ENCODE measurements at places on chromosomes 1 and 21. TPM values are rescaled to one million over a fixed set of nuclear protein-coding genes. Genes with fewer than 3 reads are reported as not detected.

The VHLL gene
- total RNA-seq = not detected

- H3K27ac ChIP-seq = no peak overlapping the region
- no peaks in the 10 kb centered on the region for H3K27me3 ChIP-seq
- peaks cover 16% of the 10 kb centered on the region for H3K36me3 ChIP-seq
- DNase-seq = no peak
- H3K4me3 ChIP-seq = no peak overlapping the region
- peaks cover 67% of the 10 kb centered on the region for H3K4me1 ChIP-seq
Observed at GRCh38 chr1:226697929-226698544, 41.0 kb downstream of the ITPKB start.

DNA sequence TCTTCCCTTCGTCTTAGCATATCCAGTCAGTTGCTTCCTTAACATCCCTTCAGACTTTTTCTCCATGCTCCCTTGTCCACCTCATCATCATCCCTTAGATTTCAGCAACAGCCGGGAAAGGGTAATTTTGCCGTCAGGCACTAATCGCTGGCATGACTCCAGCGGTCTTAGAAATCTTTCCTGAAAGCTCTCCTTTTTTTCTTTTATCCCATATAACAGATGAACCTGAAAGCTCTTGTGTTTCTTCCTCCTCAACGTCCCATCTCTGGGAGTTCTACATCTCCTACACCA is 10.4 kb upstream of the BOLA1 start:
- no peaks in the 10 kb centered on the region for H3K27me3 ChIP-seq
- H3K4me1 ChIP-seq = peaks cover 7% of the 10 kb centered on the region
- no peak overlapping the region for H3K27ac ChIP-seq
- no peak overlapping the region for H3K4me3 ChIP-seq

DNA sequence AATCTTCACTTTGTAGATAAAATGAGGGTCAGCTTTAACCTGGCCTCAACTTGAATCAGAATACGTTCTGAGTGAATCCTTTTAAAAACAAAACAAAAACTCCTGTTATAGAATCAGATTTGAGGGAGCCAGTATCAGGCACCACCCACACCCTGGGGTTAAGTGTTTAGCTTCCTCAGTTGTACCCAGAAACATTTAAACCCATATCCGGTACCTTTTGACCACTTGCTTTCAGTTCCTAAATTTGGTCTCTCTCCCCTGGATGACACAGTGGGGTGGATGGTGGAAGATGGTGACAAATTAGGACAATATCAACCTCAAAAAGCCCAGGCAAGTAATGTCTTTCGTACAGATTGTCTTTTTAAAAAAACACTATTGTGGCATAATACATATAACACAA is 10.4 kb downstream of the KLHDC7A start:
- H3K27ac ChIP-seq = no peak overlapping the region
- DNase-seq = no peak
- no peaks in the 10 kb centered on the region for H3K36me3 ChIP-seq
- H3K4me1 ChIP-seq = peaks cover 1% of the 10 kb centered on the region
- no peak overlapping the region for H3K4me3 ChIP-seq

DNA sequence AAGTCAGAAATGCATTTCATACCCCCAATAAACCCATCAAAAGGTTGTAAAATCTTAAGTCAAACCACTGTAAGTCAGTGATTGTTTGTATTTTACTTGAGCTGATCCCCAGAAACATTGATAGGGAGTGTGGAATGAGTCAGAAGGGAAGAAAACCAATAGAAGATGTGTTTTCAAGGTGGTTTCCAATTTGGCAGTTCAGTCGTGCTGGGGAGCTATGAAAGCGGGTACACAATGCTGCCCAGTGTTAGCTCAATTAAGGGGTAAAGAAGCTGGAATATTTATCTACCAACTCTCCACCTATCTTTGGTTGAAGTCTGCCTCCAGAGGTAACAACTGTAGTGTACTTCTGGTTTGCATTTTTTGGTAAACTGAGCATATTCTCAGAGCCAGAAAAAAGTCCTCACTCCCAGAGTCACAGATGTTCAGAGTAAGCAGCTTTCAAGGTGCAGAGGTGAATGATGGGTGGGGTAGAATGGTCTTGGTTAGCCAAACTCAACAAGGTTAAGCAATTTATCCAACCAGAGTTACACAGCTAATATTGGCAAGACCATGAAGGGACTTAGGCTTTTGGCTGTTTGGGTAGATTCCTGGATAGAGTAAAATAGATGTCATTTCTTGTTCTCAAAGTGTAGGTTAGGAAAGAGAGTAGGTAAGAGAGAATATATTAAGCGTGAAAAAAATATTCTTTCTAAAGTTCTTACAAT is 202.9 kb upstream of the ADGRL2 start:
- H3K36me3 ChIP-seq = no peaks in the 10 kb centered on the region
- no peak overlapping the region for H3K4me3 ChIP-seq
- no peaks in the 10 kb centered on the region for H3K4me1 ChIP-seq

Data from activated naive CD8-positive, alpha-beta T cell treated with anti-CD3 and anti-CD28 coated beads, Interleukin-2, amount 10 ng/mL, durations not matched to agents 7 days and 5 days (primary cell).